ENCODE measurements at places on chromosomes 6 and 20.
A peak's percentile ranks its signal among the peaks of the same experiment; 100 is the strongest.

DNA sequence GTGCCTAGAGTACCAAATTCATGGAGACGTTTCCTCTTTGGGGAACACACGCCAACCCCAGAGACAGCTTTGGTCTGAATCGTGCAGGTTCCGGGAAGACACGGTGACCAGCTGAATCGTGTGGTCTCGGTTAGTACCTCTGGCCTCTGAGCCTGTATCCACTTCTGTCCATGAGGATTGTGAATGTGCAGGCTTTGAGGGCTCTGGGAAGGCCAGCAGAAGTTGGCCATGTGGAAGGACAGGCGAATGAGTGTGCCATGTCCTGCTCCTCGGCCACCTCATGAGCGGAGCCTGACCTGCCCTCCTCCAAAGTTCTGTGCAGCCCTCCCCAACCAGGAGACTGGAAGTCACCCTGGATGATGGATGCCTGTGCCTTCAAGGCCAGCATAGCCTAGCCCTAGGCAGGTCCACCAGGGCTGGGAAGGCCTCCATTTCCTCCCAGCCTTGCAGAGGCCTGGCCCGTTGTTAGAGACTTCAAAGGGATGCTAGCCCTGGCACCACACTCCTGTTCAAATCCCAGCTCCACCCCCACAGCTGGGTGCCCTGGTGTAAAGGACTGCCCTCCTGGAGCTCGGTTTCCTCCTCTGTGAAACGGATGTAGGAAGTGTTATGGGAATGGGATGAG, 1.7 kb upstream of the TMEM74B start:
- DNase-seq = no peak

GRCh38 chr6:111552958-111553357, 52.7 kb downstream of the TRAF3IP2 start:
- peak; percentile 81 for DNase-seq

- no peak for DNase-seq
These were observed 15.0 kb upstream of the AKIRIN2 start for GRCh38 chr6:87716928-87717614.

- no peak for DNase-seq
These were observed 280.3 kb downstream of the HACE1 start for GRCh38 chr6:104579310-104579863.

GRCh38 chr6:30880698-30881252, 3.5 kb upstream of the DDR1 start:
- no peak for DNase-seq

- no peak for DNase-seq
These were observed 341.6 kb downstream of the QKI start for GRCh38 chr6:163756079-163756478.

DNA sequence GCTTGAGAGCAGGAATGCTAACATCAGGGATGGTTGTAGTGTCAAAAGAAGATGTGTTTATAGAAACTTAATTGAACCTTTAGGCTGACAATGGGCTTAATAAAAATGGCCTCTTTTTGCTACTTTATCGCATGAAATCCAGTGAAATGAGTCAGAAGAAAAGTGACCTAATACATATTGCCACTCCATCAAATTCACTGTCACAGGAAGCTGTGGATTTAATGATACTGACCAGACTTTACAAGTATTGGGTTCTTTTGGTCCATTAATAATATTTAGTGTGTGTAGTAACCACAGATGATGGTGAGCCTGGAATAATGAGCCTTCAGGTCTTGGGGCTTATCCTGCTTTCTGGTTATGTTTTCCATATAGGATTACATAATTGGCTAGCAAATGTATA, 231.8 kb upstream of the GMDS start:
- no peak for DNase-seq

GRCh38 chr6:166167801-166168615, at the start of gene TBXT:
Gene TBXT (minus strand): TSS chr6:166167851. CDS start chr6:166167591, 260 bp downstream.
- DNase-seq = peak; percentile 20

DNA sequence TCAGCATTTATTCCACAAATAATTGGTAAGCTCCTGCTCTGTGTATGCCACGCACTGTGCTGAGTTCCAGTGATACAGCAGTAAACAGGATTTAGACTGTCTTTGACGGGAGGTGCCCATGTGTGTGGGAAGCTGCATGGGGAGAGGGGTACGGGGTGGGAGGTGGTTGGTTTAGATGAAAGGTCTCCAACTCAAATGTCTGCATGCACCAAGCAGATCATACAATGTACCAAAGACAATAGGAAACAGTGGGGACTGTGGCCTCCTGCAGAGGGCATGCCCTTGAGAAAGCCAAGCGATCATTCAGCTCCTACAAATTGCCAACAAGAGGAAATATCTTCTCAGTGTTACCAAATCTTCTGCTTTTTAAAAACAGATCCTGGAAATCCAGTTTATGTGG, 36.1 kb downstream of the SLC22A2 start:
- DNase-seq = no peak

DNA sequence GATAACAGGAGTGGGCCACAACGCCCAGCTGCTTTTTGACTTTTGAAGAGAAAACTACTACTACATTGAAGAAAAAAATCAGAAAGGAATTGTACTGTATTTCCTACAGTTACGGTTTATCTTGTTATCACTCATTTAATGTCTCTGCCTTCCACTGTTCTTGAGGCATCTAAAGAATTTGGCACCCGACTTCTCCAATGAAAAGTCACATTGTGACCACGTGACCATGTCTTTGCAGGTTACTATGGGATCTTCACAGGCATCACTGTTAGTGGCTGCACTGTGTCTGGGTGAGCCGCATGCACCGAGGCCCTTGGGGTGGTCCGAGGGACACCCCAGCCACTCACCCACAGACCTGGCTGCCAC, 26.8 kb downstream of the RRBP1 start:
- DNase-seq = no peak

DNA sequence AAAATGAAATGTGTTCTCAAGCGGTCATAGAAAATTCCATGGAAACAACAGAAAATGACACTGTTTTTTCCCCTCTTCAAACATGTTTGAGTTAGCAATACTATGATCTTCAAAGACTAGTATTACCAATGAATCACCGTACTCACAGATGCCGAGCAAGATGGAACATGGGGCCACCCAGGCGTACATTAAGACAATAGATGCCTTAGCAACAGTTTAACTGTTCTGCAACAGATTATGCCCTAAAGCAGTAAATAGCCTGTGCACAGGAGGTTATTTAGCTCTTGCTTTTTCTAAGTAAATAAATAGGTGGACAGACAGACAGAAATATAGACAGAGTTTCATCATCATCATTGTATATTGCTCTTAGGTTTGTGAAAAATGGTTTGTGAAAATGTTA, 284.0 kb upstream of the DEFB112 start:
- DNase-seq = no peak

- no peak for DNase-seq
These were observed 39.8 kb upstream of the NAA20 start for GRCh38 chr20:19977373-19977770.

GRCh38 chr6:151101161-151101815, 138.5 kb upstream of the AKAP12 start:
- DNase-seq = no peak

DNA sequence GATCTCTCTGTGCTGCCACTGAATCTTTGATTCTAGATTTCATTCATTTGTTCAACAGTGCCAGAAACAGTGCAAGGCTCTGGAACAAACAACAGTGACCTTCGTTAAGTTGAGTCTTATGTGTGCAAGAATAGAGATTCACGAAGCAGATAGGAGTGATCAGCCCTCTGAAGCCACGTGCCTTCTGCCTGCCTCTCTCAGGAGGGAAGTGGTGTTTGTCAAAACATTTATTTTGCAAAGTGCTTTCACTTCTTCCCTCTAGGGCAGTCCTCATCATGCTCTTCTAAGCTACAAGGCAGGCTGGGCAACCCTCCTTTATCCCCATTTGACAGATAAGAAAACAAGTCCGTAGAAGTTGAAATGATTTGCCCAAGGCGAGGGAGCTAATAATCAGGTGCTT, 204.3 kb downstream of the TFAP2C start:
- DNase-seq = no peak

DNA sequence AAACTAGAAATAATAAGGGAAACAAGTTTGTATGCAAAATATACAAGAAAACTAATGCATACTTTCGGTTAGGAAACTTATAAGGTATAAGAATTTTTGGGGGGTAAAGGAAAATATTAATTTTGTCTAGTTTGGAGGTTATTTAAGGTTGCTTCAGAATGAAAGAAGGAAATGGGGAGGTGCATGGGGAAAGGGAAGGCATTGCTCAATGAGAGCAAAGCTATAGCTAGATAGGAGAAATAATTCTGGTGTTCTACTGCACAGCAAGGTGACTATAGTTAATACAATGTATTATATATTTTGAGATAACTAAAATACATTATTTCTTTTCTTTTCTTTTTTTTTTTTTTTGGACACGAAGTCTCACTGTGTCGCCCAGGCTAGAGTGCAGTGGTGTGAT, 5.4 kb upstream of the MYMX start:
- no peak for DNase-seq

- no peak for DNase-seq
These were observed 382.8 kb downstream of the CDH26 start for GRCh38 chr20:60341062-60341461.

DNA sequence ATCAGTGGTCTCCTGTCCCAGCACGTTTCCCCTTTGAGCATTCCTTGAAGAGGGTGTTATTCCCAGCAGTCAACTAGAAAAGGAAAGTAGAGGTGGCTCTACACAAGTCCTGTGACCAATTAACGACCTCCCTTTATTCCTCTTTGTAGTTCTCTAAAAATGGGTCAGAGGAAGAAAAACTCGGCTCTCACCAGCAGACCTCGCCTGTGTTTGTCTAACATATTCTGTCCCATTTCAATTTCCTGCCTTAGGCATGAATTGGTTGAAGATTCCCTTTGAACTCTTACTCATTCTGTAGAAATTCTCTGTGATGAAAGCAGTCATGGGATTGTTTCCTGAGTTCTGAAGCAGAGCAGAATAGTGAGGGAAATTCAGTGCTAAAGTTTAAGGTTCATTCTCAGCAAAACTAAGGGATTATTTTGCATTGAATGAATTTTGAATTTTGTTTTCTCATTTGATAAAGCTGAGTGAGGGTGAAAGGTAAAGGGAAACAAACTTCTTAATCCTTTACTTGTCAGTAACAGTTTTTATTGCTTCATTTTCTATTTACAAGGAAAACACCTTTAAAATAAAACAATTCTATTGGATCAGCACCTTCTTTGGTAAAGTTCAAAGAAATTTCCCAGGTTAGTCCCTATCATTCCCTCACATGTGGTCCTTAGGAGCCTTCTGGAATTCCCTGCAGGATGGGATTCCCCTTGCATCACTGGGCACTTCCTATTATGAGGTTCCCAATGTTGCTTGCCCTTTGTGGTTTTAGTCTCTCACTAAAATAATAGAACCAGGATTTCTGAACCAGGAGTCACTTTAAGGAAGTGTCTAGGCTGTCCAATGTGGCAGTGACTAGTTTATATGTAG, 105.8 kb downstream of the SLX4IP start:
- no peak for DNase-seq

GRCh38 chr6:42748203-42748898, 2.4 kb upstream of the TBCC start:
- DNase-seq = no peak

GRCh38 chr6:132819405-132820161, 5.2 kb downstream of the RPS12 start:
- DNase-seq = no peak

DNA sequence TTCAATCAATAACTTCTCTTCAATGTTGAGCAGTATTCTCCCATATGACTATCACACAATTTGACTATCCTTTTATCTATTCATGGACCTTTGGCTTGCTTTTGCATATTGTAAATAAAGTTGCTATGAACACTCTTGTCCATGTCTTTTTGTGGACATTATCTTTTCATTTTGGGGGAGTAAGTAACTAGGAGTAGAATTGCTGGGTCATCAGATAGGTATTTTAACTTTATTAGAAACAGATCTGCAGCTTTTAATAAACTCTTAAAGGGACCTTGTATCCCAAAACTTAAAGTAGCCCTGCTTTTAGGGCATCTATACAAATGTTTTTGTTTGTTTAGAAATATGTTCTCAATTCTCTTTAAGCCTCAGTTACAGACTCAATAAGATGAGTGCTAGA, 614.2 kb upstream of the CITED2 start:
- DNase-seq = no peak

DNA sequence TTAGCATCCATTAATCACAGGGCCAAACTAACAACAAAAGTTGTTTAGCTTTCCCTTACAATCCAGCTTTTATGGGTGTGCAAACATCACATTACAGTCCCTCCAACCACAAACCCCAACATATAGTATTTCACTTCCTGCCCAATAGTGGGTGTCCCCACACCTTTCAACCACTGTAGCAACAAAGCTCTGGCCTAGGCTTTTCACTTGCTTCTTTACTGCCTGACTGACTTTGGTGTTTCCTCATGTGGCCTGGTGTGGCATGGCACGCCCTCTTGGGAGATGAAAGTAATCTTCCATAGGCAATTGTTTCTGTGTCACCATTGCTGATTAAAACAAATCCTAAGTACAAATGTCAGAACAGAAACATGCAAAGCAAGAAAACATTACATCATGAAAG, 46.3 kb downstream of the MCM8 start:
- no peak for DNase-seq

GRCh38 chr6:42224222-42225028, 6.8 kb upstream of the MRPS10 start:
- DNase-seq = no peak

DNA sequence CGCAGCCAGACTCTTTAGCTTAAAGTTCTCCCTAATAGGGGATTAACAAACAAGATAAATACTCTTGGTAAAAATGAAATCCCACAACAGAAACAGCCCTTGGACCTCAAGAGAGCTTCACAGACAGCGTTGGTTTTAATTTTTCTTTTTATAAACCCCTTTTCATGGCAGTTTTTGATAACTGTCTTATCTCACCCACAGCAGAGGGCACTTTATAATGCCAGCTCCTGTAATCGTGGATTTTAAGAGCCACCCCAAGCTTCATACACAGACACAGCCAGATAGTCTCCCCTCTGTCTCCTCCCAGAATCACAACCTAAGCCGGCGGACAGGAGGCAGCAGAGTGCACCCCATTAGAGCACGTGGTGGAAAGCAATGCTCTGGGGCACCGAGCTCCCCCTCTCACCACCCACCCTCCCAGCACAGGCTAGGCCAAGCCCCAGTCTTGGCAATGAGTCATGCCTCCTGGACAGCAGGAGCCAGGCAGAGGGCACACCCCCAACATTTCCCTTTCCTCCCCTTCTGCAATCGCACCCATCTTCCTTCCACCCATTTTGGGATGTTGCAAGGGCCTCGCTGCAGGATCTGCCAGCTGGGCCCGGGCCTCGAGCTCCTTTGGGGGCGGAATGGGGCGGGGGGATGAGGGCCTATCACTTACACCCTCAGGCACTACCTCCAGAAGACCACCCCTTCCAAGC, 2.4 kb downstream of the JAG1 start:
- peak; percentile 39 for DNase-seq

- DNase-seq = no peak
These were observed 150.4 kb downstream of the GRM4 start for GRCh38 chr6:33995309-33996119.

DNA sequence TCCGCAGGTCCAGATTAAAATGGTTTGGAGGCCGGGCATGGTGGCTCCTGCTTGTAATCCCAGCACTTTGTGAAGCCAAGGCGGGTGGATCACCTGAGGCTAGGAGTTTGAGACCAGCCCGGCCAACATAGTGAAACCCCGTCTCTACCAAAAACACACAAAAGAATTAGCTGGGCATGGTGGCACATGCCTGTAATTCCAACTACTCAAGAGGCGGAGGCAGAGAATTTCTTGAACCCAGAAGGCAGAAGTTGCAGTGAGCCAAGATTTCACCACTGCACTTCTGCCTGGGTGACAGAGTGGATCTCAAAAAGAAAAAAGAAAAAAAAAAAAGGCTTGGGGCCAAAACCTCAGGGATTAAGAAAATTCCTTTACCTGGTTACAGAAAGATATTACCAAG, 30.5 kb downstream of the C6orf15 start:
- DNase-seq = no peak

GRCh38 chr6:27892649-27893058, 19.5 kb downstream of the OR2B2 start:
- DNase-seq = no peak

- no peak for DNase-seq
These were observed 559 bp downstream of the LAMA5 start for GRCh38 chr20:62366370-62367135.

All from NCI-H1092 (cell line).